ENCODE measurements at places on chromosomes 6 and 20.

DNA sequence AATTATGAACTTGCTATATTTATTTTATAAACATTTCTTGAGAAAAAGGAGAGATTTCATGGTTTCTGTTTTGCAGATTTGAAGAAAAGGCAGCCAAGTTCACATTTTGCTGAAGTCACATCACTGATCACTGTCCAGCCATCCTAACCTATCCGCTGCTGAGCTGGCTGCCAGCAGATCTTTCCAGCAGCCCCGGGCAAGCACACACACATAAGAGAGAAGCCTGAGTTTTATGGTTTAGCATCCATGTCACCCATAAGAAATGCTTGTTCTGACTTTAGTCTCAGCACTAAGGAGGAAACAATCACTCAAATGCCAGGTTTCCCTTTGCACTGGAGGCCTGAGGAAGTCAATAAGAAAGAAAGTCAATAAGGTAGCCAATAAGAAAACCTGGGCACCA lies 287.1 kb downstream of the SMOC2 start:
- no peak for DNase-seq

DNA sequence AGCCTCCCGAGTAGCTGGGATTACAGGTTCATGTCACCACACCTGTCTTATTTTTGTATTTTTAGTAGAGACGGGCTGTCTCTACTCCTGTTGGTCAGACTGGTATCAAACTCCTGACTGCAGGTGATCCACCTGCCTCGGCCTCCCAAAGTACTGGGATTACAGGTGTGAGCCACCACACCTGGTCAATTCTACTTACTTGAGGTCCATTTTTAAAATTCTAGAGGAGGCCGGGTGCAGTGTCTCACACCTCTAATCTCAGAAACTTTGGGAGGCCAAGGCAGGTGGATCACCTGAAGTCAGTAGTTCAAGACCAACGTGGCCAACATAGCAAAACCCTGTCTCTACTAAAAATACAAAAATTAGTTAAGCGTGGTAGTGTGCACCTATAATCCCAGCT lies 7.8 kb downstream of the RIPOR3 start:
- no peak for DNase-seq

DNA sequence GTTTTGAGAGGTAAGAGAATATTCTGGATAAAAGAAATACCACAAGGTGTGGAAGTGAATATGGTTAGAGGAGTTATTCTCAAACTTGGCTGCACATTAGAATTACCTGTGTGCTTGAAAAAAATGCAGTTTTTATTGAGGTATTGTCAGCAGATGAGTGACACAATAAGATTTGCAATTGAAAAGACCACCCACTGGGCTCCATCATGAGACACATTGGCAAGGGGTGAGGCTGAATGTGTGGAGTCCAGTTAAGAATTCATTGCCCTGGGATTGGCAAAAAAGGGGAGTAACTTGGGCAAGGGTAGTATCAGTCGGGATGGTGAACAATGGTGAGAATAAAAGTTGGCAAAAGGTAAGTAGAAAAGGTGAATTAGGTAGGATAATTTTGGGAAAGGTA lies 63.5 kb downstream of the MEI4 start:
- no peak for DNase-seq

DNA sequence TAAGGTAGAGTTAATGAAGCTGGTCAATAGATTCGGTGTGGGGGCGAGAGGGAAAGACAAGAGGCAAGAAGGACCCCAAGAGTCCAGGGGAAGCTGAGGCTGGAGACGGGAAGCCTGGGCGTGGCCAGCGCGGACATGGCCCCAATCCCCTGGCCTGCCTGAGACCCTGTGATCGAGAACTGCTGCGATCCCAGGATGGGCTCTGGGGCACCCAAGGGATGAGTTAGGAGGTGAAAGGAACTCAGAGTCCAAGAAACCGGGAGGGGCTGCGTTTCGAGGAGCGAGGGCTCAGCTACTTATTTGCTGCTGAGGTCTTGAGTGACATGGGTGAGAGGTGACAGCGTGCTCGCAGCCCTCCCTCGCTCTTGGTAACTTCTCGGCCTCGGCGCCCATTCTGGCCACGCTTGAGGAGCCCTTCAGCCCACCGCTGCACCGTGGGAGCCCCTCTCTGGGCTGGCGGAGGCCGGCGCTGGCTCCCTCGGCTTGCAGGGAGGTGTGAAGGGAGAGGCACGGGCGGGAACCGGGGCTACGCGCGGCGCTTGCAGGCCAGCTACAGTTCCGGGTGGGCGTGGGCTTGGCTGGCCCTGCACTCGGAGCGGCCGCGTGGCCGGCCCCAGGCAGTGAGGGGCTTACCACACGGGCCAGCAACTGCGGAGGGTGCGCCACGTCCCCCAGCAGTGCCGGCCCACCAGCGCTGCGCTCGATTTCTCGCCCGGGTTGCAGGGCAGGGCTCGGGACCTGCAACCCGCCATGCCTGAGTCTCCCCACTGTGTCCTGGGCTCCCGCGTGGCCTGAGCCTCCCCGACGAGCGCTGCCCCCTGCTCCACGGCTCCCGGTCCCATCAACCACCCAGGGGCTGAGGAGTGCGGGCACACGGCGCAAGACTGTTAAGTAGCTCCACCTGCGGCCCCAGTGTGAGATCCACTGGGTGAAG lies 58.2 kb downstream of the IRF4 start:
- no peak for DNase-seq

DNA sequence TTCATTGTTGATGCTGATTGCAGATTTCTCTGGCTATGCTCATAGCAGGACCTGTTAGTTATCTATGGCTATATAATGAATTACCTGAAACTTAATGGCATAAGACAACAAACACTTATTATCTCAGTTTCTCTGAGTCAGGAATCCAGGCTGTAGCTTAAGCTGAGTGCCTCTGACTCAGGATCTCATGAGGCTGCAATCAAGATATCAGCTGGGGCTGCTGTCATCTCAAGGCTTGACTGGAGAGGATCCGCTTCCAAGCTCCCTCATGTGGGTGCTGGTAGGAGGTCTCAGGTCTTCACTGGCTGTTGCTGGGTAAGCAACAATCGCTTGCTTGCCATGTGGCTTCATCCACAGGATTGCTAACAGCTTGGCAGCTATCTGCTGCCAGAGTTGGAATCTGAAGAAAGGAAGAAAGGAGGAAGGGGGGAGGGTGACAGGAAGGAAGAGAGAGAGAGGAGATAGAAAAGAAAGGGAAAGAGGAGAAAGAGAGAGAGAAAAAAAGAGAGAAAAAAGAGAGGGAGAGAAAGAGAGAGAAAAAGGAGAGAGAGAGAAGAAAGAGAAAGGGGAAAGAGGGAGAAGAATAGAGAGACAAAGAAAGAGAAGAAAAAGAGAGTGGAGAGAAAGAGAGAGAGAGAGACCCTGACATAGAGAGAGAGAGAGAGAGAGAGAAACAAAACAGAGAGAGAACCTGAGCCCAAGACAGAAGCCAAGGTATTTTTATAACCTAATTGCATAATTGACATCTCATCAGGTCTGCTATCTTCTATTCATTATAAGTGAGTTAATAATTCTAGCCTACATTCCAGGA lies 579.0 kb upstream of the BTBD3 start:
- no peak for DNase-seq

GRCh38 chr6:41527721-41528408 lies 18.3 kb upstream of the FOXP4 start:
- DNase-seq, result peak; percentile 23

DNA sequence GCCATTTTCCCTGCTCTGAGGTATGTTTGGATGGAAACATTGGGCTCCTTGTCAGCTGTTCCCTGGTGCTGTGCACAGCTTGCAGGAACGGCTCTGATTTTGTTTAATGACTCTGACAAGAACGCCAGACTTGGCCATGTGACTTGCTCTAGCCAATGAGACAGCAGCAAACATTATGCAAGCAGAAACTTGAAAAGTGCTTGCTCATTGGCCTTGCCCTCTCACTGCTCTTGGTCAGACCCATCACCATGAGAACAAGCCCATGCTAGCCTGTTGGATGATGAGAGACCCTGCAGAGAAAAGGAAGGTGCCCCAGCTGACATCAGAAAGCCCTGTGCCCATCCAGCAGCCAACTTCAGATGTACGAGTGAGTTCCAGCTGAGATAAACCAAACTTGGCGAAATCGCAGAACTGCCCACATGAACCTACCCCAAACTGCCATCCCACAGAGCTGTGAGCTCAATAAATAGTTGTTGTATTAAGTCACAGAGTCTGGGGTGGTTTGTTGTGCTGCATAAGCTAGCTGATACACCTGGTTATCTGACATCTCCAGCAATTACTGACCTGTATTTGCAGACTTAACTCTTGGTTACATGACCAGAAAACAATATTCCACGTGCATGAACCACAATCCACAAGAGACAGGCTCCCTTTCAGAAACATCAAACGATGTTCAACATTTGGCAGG lies 96.9 kb downstream of the JPH2 start:
- DNase-seq, result peak; percentile 62

DNA sequence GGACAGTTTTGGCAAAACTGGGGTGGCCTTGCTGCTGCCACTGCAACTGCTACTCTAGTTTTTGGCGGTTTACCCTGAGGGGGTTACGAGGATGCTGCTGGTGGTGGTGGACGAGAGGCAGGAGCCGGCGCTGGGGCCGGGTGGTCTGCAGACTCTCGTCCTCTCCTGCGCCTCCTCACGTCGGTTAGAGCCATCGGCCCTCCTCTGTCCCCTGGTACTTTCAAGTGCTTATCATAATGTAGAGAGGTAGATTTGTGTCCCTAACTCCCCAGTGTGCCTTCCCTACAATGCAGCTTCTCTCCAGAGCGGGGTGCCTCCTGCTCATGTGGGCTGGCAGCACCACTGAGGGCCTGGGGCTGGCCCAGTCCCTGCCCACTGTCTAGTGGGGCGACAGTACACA lies 25.9 kb downstream of the PNLDC1 start:
- DNase-seq, result no peak

DNA sequence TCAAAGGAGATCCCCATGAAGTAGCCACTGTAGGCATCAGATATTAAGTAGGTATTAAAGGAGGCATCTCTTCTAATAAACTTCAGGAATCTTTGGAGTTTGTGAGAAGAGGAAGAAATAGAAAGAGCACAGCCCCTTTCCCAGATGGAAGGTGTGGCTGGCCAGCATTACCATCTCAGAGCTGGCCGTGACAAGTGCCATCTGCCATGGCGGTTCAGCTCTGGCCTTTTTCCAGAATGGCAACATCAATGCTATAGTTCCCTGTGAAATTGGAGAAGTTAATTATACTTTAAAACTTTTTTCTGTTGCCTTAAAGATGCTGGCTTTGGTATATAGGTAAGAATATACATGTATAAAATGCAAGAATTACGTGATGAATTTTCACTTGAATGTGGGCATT lies 51.9 kb upstream of the MCUR1 start:
- no peak for DNase-seq

DNA sequence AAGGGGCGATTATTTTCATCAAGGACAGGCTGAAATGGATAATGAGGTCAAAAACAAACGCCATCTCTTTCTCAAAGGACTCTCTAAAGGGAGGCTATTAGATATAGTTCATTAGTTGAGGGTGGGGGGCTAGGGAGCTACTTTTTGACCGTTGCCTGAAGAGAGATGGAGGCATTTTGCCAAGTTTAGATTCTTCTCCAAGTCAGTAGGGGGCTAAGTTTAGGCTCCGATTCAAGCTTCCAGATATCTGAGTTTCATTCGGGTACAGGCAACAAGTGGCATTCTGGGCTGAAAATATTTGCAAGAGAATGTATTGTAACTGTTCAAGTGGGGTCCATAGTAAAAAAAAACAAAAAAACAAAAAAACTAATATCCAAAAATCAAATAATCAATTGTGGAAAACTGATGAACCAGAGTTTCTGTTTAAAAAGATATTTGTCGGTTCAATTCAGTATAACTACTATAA lies 43.4 kb upstream of the PIM1 start:
- DNase-seq, result no peak

DNA sequence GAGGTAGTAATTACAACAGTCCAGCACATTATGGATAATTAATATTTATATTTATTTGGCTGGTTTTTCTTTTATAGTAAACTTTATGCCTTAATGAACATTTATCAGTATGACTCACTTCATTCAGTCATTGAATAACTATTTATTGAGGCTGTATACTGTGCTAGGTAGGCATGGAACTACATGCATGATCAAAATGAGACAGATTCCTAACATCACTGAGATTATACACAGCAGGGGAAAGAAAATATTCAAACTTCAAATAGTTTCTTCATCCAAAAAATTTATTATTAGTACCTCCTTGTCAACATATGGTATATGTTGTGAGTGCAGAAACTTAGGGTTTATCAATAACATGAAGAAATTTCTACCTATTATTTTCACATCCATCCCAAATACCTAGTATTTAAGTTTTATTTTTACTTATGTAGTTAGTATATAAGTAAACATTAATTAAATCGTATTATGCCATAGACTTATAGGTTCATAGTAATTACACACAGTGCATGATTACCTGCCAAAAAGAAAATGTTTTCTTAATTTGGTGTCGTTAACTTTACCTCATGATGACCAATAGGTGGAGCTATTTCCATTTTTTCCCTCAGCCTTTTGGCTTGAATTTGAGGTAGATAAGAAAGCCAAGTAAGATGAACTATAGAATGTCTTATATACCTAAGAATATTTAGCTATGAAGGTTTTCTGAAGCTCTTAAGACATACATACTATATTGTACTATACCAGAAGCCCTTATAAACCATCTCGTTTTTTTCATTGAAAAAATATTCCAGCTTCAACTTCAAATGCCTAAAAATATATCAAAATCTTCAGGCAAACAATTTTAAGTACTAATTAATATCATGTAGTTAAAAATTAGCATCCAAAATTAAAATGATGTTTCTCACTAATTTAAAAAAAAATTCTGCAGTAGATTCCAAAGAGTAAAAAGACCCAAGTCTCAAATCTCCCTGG lies 12.5 kb upstream of the TMEM30A start:
- peak; percentile 66 for DNase-seq

- no peak for DNase-seq
These were observed 769.1 kb downstream of the QKI start for GRCh38 chr6:164183556-164184123.

DNA sequence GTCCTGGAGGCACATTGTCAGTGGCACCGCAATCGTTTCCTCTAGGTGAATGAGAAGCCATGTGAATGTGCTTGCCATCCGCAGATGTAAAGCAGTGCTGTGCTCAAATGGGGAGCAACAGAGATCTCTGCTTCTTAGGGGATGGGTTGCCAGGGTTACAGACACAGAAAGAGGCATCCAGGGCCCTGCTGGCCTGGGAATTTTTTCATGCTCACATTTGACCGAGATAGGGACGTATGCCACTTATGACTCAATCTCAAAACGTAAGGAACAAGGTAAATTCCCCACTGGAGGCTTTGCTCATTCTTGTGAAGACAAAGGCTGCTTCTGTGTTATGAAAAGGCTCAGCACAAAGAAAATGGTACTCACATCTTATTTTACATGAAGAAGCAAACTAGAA lies 11.0 kb downstream of the C6orf118 start:
- no peak for DNase-seq

Measured in EL (cell line).